Right cardiac atrium (tissue), 5 donors: ENCODE measurements at places on chromosomes 3 and 15. TPM values are rescaled to one million over a fixed set of nuclear protein-coding genes. Genes with fewer than 3 reads are reported as not detected.
A peak's percentile ranks its signal among the peaks of the same experiment; 100 is the strongest.

- peak; percentile 67 for DNase-seq
These were observed 78.8 kb downstream of the AAGAB start for GRCh38 chr15:67175643-67176071.

DNA sequence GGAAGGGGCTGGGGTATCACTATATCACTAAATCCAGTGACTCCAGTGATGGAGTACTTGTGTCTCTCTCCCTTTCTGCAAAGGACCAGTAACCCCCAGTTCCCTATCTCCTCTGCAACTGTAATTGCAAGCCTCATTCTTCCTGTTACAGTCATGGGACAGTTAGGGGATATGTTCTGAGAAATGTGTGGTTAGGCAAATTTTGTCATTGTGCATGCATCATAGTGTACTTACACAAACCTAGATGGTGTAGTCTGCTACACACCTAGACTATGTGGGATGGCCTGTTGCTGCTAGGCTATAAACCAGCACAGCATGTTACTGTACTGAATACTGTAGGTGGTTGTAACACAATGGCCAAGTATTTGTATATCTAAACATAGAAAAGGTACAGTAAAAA is 2.2 kb downstream of the VPS8 start:
- no peak for DNase-seq

- no peak for DNase-seq
These were observed 59.1 kb upstream of the FOXB1 start for GRCh38 chr15:59945036-59945435.

DNA sequence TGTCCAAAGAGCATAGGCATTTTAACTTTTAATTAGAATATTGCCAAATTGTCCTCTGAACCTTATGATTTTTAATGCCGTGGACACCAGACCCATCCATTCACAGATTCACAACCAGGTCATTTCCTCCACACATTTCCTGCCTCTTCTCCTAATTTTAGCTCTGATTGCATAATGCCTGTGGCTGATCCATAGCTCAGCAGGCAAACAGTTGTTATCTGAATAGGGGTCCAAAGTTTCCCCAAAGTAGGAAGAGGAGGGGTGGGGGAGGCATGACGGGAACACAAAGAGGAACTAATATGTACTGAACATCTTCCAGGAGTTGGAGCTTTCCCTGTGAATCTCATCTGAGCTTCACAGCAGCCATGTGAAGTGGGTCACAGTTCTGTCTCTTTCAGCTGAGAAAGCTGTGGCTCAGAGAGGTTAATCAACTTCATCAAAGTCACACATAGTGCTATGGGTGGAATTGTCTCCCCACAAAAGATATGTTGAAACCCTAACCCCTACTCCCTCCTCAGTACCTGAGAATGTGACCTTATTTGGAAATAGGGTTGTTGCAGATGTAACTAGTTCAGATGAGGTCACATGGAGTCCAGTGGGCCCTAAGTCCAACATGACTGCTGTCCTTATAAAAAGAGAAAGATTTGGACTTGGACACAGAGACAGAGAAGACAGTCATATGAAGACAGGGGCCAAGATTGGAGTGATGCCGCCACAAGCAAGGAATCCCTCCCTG is 106.7 kb upstream of the AGBL1 start:
- no peak for DNase-seq

DNA sequence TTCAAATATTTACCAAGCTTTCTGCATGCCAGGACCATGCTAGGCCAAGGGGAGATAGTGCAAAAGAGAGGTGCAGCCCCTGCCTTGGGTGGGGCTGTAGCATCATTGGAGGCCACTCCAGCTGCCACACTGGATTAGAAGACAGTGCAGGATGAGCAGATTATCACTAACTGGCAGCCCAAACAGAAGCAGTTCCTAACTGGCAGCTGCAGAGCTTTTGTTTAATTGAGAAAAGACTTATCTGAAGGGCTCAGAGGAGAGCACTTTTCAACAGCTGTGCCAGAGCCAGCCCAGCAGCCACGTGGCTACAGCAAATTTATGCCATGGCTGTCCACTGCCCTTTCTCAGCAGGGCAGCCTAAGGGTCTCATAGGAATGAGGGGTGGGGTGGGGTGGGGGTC is 13.5 kb upstream of the ACSBG1 start:
- DNase-seq = no peak

DNA sequence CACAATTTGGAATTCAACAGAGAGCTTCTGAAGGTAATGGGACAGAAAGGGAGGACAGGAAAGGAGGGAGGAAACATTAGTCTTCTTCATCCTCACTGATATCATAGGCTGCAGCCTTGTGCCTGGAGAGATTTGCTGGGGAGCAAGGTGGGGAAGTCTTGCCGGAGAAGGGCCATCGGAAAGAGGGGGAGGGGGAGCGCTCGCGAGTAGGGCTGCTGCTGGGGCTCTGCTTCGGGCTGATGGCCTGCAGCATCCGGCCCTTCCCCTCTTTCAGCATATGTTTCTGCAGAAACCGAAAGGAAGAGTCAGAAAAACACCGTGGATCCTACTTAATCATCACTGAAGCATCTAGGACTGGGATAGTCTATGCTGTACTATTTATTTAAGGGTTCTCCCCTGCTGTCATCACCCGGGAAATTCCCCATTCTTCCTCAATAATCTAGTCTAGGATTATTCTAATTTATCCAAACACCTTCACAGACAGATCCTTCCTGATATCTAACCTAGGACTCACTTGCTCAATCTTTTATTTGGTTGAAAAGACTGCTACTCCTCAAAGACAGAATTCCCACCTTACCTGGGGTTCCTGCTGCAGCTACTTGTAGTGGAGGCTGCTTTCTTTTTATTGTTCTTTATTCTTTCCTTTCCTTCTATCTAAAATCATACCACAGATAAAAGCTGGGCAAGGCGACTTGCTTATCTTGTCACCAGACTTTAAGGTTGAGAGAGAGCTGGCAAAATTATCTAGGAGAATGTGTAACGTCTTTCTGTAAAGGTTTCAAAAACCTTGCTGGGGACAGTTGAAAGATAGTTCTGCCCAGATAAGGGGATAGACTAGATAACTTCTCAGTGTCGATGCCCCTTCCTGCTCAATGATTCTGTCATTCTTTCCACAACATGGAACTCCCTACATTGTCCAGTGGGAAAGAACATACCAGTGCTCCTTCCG is 22.6 kb downstream of the SLC51A start:
- DNase-seq = no peak

- DNase-seq = peak; percentile 56
These were observed 844 bp upstream of the UQCC5 start for GRCh38 chr3:52535411-52536111.

- DNase-seq = no peak
These were observed 4.5 kb upstream of the GJD2 start for GRCh38 chr15:34759347-34759746.

LRTM1 gene
- not detected for total RNA-seq
